ENCODE measurements at places on chromosomes 7 and 10.
A peak's percentile ranks its signal among the peaks of the same experiment; 100 is the strongest.

DNA sequence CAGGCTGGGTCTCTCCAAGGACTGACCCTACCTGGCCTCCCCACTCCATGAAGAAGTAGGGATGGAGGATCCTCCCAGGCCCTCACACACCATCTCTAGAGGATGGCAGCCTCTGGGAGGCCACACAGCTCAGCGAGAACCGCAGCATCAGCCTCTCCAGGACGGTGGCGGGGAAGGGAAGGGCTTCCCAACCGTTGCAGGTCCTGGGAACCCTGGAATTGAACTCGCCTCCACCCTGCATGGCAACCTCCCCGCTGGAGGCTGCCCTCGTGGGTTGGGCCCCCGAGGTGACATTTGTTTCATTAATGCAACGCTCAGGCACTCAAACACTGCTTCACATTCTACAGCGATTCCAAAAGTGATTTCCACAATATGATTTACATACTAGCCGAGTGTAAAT, 58.5 kb downstream of the EBF3 start:
- DNase-seq, result no peak

GRCh38 chr7:158746957-158747356, 42.4 kb upstream of the NCAPG2 start:
- DNase-seq, result no peak

DNA sequence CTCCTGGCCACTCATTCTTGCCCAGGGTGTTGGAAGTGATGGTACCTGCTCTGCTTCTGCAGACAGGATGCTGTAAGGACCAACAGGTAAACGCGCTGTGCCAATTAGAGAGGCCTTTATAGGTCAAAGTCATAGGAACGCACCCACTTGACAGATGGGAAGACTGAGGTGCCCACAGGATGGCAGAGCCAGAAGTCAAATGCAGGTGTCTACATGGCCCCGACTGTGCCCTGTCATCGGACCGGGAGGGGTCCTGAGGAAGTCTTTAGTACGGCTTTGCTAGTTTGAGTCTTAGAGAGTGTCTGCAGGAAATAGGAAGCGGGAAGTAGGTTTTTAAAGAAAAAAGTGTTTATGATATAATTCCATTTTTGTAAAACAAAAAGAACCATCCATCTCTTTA, 57.3 kb downstream of the HK1 start:
- no peak for DNase-seq

- no peak for DNase-seq
Measured at GRCh38 chr10:77582710-77583115, 54.9 kb downstream of the KCNMA1 start.

- no peak for DNase-seq
Measured at GRCh38 chr7:104927055-104927454, 87.0 kb upstream of the KMT2E start.

DNA sequence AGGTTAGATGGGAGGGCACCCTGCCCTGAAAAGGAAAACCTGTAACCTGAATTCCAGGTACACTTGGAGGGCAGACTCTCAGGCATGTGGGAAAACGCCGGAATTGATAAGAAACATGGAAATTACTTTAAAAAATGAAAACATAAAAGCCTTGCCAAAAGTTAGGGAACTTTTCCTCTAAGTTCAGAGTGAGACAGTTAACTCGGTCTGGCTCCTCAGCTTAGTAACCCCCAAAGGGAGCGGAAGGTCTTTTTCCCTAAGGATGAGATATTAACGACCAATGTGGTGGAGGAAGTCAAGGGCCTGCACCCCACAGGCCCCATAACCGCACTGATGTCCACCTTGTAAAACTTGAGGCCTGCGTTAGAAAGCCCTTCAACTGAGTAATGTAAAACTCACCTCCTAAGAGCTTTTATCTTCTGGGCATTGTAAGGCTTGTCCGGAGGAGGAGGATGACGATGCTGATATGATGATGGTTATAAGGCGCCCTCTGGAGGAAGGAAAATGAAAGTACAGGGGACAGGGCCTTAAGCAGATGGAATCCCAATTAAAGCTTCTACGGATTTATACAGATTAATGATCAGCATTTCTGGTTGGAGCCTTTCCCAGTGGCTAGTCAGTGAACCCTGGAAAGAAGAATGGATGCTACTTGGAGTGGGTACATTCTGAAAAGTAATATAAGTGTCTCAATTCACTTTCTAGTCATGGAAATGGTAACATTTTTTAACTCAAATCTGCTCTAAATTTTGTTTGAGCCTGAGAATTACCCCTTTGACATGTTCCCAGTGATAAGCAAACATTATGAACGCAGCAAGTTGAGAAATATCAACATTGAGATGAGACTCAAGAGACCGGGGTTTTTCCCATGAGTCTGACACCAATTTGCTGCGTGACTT, 694 bp downstream of the COL1A2 start:
- no peak for DNase-seq

GRCh38 chr10:68559251-68559650, 886 bp upstream of the TET1 start:
- DNase-seq, result no peak

- no peak for DNase-seq
Measured at GRCh38 chr10:110414548-110415309, 83.0 kb upstream of the DUSP5 start.

DNA sequence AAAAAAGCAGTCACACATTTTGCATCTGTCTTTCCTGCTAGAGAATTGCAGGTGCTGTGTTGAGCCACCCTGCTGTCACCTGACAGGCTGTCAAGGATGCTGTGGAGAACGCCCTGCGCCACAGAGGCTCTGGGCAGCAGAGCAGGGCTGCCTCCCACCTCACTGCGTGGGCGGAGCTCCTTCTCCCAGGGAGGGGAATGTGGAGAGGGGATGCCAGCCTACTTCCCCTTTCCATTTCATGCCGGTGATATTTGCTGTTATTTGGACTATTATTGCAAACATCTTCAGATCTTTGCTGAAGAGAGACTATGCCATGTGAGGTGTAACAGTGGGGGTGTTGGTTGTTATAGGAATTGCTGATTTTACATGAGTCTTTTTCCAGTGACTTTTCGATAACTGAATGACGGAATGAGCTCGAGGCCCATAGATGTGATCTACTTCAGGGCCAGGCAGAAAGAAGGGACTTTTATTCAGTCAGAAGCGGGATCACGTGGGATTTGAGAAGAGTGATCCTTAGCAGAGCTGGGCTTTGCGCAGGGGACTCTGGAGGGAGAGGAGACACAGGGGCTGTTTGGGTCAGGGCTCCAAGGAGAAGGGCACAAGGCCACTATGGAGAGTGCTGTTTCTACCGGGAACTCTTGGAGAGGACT, 13.6 kb upstream of the PRKAG2 start:
- no peak for DNase-seq

- no peak for DNase-seq
Measured at GRCh38 chr7:36283181-36283580, 106.5 kb upstream of the ANLN start.

DNA sequence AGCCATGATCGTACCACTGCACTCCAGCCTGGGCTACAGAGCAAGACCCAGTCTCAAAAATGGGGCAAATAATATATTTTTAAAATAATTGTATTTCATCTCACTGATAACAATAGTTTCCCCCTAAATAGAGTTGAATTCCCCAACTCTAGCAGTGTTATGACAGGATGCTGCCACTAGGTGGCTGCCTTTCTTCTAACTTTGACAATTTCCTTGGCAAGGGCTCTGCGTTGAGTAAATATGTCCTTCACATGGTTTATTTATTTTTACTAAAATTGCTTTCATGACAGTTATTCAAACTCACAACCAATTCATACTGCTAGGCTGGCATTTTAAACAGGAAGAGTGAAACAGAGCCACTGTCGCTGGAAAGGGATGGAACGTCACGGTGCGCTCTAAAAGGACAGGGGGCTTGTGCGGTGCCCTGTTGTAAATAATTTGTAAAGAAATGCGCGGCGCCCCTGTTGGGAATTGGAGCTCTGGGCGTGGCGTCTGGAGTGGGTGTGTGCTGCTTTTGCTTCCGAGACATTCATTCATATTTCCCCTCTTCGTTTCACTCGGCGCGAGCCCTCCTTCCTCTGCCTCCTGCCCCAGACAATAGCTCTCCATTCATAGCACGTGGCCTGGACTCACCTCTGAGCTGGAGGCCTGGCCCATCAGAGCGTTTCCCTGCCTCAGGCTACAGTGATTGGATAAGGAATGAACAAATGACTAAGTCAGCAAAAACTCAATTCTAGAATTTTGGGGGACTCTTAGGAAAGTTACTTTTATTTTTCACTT, 20.5 kb upstream of the PITRM1 start:
- DNase-seq, result peak; percentile 36

DNA sequence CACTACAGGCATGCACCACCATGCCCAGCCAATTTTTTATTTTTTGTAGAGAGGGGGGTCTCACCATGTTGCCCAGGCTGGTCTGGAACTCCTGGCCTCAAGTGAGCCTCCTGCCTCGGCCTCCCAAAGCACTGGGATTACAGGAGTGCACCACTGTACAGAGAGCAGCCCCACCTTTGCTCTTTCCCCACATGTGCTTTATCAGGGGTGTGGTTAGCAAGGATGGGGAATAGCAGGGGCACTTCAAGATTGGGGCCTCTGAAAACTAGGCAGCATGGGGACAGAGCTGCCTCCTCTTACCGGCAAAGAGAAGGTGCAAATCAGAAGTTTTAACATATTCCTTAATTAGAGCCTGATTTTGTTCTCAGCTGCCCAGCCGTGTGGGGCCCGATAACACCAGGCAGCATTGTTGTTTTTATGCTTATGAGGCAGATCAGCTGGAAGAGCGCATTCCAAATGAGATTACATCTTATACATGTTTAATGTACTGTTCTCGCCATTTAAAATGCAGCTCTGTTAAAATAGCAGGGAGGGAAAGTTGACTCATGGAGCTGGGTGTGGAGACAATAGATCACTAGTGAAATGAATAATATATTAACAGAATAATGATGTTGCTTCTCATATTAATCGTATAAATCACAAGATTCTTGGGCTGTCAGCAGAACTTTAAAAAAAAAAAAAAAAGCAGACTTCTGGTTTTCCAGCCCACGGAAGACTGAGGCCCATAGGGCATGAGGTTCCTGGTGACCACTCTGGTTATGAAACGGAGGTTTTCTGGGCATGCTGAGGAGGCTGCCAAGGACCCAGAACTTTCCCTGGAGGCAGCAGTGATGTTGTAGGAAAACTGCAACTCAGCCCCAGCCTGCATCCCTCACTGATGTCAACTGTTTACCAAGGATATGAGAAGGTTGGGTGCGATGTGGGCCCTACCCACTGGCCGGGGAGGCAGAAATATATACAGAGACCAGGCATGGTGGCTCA, 62.5 kb downstream of the TMEM130 start:
- no peak for DNase-seq

- DNase-seq, result no peak
Measured at GRCh38 chr10:3780021-3780770, 4.8 kb downstream of the KLF6 start.

GRCh38 chr10:7233259-7233991, 177.4 kb downstream of the SFMBT2 start:
- no peak for DNase-seq

DNA sequence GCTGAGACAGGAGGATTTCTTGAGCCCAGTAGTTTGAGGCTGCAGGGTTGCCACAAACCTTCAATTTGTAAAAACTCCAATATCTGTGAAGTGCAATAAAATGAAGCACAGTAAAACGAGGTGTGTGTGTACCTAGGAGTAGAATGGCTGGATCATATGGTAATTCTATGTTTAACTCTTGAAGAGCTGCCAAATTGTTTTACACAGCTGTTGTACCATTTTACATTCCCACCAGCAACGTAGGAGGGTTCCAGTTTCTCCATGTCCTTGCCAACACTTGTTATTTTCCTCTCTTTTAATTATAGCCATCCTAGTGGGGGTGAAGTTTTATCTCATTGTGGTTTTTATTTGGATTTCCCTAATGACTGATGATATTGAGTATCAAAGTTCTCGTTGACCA, 16.2 kb downstream of the PLEKHA1 start:
- DNase-seq, result no peak

DNA sequence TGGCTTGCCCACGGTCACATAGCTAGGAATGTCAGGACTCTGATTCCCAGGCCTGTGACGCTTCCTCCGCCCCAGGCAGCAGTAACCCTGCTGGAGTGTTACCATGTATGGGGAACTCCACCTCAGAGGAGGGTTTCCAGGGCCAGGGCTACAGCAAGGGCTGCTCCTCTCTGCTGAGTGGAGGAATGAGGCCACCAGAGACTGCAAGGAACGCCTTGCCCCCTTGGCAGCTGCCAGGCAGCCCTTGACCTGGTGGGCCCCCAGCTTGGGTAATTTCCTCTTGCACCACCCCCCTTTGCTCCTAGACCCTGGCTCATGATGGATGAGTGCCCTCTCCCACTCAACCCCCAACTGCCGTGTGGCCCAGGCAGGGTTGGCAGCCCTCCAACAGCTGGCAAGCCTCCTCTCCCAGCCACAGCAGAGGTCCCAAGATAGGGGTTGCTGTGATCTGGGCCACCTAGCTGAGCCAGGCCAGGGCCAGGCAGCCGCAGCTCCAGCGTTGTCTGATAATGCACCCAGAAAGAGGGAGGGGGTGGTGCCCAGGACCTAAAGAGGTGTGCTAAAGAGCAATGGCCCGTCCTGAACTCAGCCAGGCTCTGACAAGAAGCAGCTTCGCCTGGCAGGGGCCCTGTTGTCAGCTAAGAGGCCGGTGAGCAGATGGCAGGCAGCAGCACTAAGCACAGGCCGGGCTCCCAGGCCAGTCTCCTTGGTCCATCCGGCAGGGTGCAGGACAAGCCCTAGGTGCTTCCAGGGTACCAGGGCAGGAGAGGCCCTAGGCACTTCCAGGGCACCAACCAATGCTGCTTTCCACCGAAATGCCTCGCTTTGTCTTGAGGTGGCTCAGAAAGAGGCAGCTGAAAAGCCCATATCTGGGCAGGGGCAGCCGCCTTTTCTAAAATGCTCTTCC, 35.4 kb downstream of the DRGX start:
- no peak for DNase-seq

- no peak for DNase-seq
Measured at GRCh38 chr7:156558198-156558597, 82.4 kb upstream of the RNF32 start.

- no peak for DNase-seq
Measured at GRCh38 chr7:158283016-158283974, 304.3 kb downstream of the PTPRN2 start.

DNA sequence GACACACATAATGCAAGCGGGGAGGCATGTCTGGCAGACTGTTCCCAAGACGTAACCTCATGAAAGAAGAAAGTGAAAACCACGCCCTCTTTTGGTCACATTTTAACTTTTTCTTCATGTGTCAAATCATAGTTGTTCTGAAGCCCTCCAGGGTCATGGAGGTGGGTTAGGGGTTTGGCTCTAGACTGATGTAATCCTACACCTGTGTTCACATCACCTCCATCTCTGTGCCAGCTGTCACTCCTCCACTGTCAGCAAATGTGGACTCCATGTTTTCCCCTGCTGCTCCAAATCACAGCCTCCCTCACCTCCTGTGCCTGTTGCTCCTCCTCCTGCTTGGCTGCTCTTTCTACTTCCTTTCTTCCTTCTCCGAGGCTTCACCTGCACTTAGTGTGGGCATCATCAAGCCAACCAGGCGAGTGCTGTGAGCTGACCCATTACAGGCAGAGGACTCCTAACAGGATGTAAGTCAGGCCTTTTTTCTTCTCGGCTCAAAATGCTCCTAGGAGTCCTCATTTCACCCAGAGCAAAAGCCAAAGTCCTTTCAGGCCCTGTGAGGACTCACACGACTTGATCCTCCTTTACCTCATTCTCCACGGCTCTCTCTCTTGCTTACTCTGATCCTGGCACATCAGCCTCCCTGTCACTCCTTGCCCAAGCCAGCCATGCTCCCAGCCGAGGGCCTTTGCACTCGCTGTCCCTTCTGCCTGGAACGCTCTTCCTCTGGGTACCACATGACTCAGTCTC, 66.4 kb upstream of the IFRD1 start:
- DNase-seq, result no peak

- DNase-seq, result no peak
Measured at GRCh38 chr7:41977151-41977651, 259.8 kb downstream of the GLI3 start.

- DNase-seq, result no peak
Measured at GRCh38 chr10:94198324-94198723, 164.4 kb downstream of the NOC3L start.
